ENCODE measurements at places on chromosomes 12 and 14.

GRCh38 chr14:39957290-39957689 is 525.1 kb upstream of the FBXO33 start:
- DNase-seq: no peak

GRCh38 chr14:54766276-54767138 is 136.1 kb downstream of the GCH1 start:
- no peak for DNase-seq

DNA sequence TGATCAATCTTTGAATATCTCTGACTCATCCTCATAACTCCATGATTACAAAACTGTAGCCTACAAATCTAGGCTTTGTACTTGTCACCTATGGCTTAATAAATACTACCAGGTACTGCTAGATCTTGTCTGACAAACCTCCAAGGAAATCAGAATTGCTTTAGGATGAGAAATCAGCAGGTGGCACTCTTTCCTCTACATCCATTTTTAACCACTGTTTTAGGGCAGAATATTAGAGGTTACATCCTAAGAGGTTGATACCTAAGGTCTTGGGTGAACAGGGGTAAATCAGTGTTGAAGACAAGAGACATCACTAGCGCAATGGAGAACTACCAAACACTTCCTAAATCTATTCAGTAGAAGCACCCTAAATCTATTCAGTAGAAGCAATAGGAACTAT is 63.1 kb upstream of the SOX5 start:
- DNase-seq: no peak

DNA sequence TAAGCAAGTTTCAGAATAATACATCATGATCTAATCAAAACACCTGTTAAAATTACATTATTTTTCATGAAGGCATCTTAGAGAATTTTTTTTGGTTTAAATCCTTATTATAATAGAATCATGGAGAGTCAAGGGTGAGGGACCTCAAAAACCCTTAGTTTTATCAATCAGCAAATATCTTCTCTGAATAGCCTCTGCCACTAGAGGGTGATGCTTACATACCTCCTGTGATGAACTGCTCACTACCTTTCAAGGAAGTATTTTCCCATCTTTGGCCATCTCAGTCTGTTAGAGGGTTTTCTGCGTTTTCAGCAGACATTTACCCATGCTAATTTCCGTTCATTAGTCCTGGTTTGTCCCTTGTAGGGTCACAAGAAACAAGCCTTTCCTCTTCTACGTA is 200.2 kb downstream of the TRHDE start:
- no peak for DNase-seq

GRCh38 chr14:71947947-71948500 is 15.8 kb downstream of the RGS6 start:
- no peak for DNase-seq

GRCh38 chr12:20259786-20260185 is 108.6 kb upstream of the PDE3A start:
- DNase-seq: no peak

GRCh38 chr12:116459916-116460663 is 99.1 kb upstream of the MAP1LC3B2 start:
- no peak for DNase-seq

- no peak for DNase-seq
Measured at GRCh38 chr12:25307818-25308217, 57.1 kb upstream of the KRAS start.

GRCh38 chr12:97938031-97938430 is 475.4 kb downstream of the RMST start:
- no peak for DNase-seq

- DNase-seq: no peak
Measured at GRCh38 chr12:107782067-107782466, 7.6 kb downstream of the ASCL4 start.

GRCh38 chr12:64733857-64734256 is 25.3 kb downstream of the GNS start:
- DNase-seq: no peak

DNA sequence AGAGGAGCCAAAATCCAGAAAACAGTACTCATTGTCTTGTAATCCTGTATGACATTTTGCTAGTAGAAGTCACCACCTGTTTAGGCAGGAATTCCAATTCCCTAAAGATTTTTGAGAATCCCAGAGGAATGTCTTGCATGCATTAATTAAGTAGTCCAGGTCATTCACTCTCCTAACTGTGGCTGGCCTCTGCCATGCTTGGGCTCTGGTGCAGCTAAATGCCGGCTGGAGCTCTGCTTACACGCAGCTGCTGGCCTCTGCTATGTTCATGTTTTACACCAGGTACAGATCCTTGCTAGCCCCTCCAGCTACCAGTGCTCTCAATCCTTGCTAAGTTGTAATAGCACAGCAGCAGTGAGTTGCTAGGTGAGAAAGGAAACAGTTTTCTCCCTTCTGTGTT is 16.3 kb upstream of the HIF1A start:
- no peak for DNase-seq

- DNase-seq: no peak
Measured at GRCh38 chr12:22083167-22083566, 37.1 kb downstream of the CMAS start.

DNA sequence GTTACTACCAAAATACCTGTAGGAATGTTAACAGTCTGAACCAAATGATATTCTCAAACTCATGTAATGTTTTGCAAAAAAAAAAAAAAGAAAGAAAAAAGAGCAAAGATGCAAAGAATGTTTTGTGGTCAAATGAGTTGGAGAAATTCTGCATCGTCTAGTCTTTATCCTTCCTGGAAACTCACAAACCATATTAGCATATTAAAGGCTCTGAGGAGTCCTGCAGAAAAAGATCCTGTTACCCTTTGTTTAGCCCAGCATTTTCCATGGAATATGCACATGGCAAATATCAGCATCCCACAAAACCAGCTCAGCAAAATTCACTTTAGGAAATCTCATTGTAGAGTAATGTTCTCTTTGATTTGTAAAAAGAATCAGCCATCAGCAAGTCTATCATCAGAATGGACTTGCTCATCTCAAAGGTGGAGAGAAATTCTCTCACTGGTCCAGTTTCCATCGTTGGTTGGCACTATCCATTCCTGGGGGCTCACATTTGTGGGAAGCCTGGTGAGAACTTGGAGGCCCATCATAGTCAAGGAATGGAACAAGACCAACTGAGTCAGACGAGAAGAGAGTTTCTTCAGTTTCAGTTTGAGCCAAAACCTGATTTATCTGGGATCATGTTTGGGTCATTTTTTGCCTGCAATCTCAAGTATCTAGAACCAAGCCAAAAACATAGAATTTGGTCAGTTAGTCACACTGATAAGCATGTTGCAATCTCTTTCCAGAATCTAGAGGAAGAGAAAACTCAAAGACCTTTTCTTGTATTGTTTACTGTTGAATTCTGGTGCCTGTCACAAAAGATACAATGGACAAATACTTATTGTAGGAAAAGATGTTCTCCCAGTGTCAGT is 129.8 kb downstream of the TBX5 start:
- DNase-seq: no peak

All from CD8-positive, alpha-beta T cell (primary cell).